ENCODE measurements at places on chromosomes 4 and X. TPM values are rescaled to one million over a fixed set of nuclear protein-coding genes. Genes with fewer than 3 reads are reported as not detected.

Gene IL1RAPL2
- 0.39 TPM for total RNA-seq

Gene MAGEA2
- not detected for total RNA-seq

Gene SHROOM4
- 8.2 TPM for total RNA-seq

Gene CXorf58
- total RNA-seq: 0.11 TPM

Gene INPP4B
- 4.3 TPM for total RNA-seq

Gene TLL1
- not detected for total RNA-seq

Gene RASL11B
- not detected for total RNA-seq

Gene CSAG1
- total RNA-seq: not detected

Gene APBB2
- total RNA-seq: 56.3 TPM

Gene RIBC1
- total RNA-seq: not detected

Gene NMU
- total RNA-seq: not detected

Gene FGF2
- total RNA-seq: 0.39 TPM

Gene SSR4
- 157 TPM for total RNA-seq

Gene PROM1
- not detected for total RNA-seq

Gene P2RY8
- total RNA-seq: not detected

Gene UGT2B17
- total RNA-seq: not detected

Gene RTL9
- total RNA-seq: under 0.01 TPM

Gene CABS1
- total RNA-seq: not detected

Gene HEPH
- total RNA-seq: under 0.01 TPM

Gene KIAA1210
- not detected for total RNA-seq

Gene GNRHR
- 0.39 TPM for total RNA-seq

Gene HTR2C
- total RNA-seq: under 0.01 TPM

Gene PDE5A
- total RNA-seq: 8.5 TPM
